ENCODE measurements at places on chromosomes 1 and 21.

GRCh38 chr1:159941141-159941540, 4.3 kb downstream of the IGSF9 start:
- no peak for DNase-seq

- no peak for DNase-seq
Measured at GRCh38 chr1:192789871-192790270, 19.0 kb upstream of the RGS2 start.

- no peak for DNase-seq
Measured at GRCh38 chr21:29557931-29558725, 259.4 kb downstream of the BACH1 start.

DNA sequence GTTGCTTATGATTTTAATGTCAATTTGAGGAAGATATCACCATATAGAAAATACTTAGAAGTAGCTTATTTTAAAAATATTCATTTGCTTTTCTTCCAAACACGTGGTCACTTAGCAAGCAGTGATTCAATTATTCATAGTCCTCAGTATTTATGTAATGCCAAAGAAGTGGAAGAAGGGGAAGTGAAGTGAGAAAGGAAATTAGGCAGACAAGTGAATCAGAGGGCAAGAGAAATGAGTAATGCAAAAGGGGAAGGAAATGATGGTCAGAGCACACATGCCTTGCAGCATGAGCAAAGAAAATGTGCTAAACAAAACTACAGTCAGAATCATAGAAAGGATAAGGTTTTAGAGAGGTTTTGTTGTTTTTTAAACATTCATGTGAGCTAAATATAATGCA, 31.8 kb downstream of the SDCCAG8 start:
- DNase-seq: peak; percentile 57

- no peak for DNase-seq
Measured at GRCh38 chr1:18398791-18399530, 81.8 kb upstream of the KLHDC7A start.

GRCh38 chr1:51555866-51556619, 37.0 kb upstream of the EPS15 start:
- DNase-seq: no peak

DNA sequence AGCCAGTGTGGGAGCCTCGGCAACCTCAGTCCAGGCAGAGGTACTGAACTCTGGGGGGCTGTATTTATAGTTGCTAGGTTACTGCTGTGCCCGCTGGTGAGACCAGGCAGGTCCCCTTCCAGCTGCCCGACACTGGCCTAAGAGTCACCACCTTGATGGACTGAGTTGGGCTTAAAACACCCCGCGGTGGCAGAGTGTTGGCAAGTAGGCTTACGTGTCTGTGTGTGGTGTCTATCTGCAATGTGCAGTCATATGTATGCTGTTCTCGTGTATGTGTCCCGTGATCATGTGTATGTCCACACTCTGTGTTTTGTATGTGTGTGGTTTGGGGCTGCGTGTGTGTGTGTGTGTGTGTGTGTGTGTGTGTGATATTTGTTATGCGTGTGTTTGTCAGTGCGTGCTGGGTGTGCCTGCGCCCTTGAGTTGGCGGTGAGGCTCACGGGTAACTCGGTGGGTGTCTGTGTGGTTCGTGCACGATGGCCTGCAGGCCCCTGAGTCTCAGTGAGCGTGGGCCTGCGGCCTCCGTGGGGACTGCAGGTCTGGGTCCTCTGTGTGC, 65.5 kb downstream of the MEF2D start:
- no peak for DNase-seq

- DNase-seq: no peak
Measured at GRCh38 chr1:37453647-37454046, 20.7 kb upstream of the ZC3H12A start.

- DNase-seq: no peak
Measured at GRCh38 chr1:210662291-210663050, 333.8 kb downstream of the HHAT start.

GRCh38 chr1:41240781-41241353, 1.2 kb downstream of the SCMH1 start:
- peak; percentile 65 for DNase-seq

GRCh38 chr1:179137617-179138255, 55.9 kb downstream of the TOR3A start:
- DNase-seq: no peak

DNA sequence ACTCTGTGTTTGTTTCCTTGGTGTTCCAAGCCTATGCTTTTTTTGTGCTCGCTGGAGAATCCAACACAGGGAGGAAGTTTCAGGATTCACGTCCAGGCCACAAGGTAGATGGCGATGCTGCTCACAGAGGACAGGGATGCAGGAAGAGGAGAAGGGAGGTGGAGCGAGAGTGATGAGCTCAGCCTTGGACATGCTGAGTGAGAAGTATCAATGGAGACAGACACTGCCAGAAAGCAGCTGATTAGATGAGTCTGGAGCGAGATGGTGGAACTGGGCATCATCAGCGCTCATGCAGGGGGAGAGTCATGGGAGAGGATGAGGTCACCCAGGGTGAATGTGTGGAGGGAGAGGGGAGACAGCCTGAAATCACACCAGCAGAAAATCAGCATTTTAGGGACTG, 110.0 kb downstream of the GLUL start:
- DNase-seq: no peak

GRCh38 chr1:226581650-226582330, 33.2 kb downstream of the STUM start:
- DNase-seq: no peak

DNA sequence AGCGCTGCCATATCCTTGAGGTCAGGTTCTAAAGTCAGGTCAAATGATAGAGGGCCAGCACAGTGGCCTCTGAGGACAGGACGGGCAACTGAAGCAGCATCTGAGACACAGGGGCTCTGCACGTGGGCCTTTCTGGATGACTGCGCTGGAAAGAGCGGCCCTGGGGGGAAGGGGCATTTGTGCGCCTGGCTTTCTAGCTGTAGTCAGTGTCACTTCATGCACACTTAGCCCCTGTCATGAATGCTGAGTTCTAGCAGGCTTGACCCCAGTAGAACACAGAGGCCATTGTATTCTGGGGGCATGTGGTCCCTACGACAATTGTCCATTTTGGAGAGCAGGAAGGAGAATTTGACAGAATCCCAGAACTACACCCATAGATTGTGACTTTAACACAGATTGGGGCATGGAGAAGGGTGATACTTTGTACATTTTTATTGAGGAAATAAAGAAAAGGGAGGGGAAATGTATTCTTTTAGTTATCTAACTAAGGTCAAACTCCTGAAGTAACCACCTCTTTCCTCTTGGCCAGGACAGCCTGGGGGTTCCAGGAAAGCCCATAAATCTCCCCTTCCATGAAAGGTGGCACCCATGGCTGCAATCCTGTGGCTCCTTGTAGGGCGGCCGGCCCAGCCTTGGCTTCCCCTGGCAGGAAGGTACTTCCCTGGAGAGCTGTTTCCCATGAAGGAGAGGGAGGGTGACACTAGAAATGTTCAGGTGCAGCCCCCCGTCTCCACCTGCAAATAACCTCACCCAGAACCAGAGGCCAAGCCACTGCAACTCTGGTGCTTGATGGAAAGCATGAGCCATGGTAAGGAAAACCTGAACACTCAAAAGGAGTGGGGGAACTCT, 34.4 kb downstream of the NTPCR start:
- no peak for DNase-seq

DNA sequence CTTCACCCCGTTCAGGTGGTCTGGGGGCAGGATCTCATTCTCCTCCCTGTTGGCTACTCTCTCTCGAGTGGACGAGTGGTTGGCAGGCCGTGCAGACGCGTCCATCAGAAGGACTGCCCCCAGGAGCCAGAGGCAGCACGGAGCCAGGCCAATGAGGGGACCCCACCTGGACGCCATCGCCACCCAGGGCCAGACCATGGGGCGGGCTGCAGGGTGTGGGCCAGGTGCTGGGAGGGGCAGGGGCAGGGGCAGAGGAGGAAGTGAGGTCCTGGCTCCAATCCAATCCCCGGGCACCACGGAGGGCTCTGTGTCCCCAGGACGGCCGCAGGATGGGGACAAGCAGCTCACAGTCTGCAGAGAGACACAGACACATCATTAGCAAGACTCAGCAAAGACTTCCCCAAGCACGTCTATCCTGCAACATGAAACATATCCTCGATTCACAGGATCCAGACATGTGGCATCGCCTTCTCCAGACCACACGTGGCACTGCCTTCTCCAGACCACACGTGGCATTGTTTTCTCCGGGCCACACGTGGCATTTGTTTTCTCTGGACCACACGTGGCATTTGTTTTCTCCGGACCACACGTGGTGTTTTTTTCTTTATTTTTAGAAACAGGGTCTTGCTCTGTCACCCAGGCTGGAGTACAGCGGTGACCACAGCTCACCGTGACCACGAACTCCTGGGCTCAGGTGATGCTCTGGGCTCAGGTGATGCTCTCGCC, 3.0 kb downstream of the SDF4 start:
- DNase-seq: no peak

GRCh38 chr1:6703016-6703415, 1.4 kb upstream of the DNAJC11 start:
- DNase-seq: peak; percentile 29

DNA sequence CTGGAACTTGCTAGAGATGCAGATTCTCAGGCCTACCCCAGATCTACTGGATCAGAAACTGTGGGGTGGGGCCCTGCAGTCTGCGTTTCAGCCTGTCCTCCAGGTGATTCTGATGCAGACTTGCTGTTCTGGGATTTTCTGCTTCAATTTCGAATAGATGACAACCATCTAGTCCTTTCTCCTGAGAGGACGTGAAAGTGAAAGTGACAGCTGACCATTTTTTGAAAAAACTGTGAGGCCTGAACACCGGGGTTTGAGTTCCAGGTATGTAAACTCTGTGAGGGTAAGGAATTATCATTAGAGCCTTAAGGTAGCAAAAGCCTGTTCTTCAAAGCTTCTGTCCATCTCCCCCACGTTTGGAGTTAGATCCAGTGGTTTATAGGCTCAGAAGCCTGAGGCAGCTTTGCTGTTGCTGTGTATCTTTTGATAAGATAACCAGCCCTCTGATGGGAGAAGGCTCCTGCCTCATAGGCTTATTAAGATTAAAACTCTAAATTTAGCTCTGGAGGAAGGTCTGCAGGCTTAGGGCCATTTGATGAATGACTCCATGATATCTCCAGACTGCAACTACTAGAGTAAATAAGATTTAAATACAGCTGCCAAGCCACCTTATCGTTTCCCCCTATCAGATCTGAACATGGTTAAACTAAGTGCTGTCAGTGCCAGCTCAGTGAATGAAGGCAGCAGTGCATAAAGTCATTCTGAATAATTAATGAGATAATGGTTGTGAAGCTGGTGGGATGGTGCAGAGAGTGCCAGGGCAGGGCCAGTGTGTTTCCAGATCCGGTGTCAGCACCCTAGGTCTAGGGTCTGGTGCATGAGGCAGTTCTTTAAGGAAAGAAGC, 335.2 kb downstream of the HHAT start:
- DNase-seq: no peak

GRCh38 chr1:190436615-190437014, 41.0 kb downstream of the BRINP3 start:
- DNase-seq: peak; percentile 68

DNA sequence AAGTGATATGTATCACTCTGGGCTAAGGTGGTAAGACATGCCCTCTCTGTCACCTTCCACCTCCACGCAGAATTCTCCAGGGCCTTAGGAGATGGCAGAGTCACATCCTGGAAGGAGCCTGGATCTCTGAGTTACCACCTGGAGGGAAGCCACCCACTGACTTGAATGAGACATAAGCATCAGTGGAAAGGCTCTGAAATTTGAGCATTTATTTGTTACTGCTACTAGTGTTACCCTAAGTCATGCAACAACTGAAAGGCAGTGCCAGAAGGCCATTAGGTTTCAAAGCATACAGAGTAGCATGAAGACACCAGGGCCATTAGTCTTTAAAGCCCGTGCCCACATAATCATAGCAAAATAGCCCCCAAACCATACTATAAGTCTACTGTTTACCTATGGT, 230.3 kb upstream of the IRF2BP2 start:
- DNase-seq: no peak

GRCh38 chr1:102550729-102551384, 554.1 kb upstream of the OLFM3 start:
- DNase-seq: peak; percentile 84

DNA sequence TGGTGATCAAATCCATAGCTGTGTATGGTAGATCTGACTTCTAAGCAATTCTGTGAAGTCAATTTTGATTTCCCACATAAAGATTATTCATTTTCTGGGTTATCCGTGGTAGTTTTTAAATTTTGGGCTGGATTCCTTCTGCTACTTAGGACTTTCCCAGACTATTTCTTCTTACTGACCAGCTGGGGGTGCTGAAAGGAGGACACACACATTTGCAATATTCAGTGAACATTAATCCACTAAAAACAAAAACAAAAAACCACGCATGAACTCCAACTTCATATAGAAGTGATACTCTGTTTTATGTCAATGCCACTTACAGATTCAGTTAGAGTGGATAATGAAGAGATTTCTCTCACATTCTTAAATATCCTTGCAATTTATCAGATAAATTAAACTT, 105.4 kb downstream of the KCTD3 start:
- DNase-seq: no peak

DNA sequence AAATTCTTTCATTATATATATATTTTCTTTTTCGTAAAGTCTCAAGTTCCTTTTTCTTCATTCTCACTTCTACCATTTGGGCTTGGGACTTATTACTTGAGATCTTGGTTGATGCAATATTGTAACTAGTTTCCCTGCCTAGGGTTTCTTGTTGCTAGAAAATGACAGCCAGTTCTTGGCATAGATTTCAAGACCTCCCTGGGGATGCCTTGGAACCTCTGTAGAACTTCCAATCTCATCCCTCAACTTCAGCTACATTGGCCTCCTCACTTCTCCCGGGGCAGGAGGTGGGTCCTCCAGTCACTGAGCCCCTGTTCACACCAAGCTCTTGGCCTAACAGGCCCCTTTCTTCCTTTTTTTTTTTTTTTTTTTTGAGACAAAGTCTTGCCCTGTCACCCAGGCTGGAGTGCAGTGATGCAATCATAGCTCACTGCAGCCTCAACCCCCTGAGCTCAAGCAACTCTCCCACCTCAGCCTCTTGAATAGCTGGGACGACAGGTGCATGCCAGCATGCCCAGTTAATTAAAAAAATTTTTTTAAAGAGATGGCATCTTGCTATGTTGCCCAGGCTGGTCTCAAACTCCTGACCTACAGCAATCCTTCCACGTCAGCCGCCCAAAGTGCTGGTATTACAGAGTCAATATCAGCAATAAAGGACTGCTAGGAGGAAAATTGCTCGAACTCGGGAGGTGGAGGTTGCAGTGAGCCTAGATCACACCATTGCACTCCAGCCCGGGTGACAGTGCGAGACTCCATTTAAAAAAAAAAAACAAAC, 33.1 kb downstream of the MAP3K7CL start:
- no peak for DNase-seq

DNA sequence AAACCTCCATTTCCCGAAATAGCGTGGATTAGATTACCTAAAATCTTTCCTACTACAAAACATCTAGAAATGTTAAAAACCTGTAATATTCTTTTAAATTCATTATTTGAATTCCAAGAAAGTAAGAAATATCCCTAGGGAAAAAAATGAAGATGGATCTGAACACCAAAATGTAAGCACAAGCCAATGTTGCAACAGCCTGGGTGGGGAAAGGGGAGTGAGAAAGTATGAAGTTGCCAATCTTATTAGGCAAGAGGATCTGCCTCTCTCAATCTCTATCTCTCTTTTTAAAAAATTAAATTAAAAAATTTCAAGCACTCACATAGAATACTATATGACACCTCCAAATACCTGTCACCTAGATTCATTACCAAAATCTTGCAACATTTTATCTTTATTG, 74.9 kb upstream of the IRF2BP2 start:
- DNase-seq: no peak

All from NAMALWA (cell line).